Activated CD4-positive, alpha-beta T cell treated with anti-CD3 and anti-CD28 coated beads, Interleukin-2, amount 10 ng/mL, durations not matched to agents 7 days and 5 days (primary cell): ENCODE measurements at places on chromosomes 2 and 18.

DNA sequence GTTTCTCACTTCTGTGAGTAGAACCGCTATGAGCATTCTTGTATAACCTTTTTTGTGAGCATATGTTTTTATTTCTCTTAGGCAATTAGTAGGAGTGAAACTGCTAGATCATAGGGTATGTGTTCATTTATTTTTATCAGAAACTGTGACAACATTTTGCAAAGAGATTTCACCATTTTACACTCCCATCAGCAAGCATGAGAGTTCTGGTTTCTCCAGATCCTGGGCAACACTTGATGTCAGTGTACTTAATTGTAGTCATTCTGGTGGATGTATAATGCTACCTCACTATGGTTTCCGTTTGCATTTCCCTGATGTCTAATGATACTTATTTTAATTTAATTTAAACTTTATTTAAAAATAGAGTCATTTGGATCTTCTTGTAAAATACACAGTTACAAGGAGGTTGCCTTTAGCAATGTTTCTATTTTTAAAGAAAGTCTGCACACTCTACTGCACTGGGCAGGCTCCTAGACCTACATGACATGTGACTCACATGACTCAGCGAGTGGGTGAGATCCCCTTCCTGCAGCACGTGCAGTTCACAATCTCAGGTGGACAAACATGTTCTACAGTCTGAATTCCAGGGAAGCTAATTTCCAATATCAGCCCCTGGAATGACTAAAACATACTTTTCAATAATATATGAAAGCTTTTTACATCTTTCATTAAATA lies 127.0 kb upstream of the BCL2L11 start:
- no peak for DNase-seq

DNA sequence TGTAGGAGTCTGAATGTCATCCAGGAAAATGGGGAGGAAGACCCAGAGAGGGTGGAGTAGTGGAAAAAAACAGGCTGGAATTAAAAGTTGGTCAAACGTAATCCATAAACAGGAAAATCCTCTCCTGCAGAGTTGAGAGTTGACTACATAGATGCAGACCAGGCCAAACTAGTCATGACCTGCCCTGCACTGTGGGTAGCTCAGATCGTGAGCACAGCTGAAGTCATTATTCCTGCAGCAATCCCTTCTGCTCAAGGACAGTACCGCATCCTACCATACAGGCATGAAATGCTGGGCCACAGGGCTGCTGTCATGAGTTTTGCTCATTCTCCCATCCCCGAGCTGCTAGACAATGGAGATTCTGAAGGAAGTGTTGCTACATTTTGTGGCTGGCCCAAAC lies 352.2 kb downstream of the EN1 start:
- DNase-seq: no peak

- DNase-seq: no peak
Observed at GRCh38 chr2:172614932-172615331, 59.0 kb downstream of the PDK1 start.

- DNase-seq: no peak
Observed at GRCh38 chr2:144026753-144027152, 493.2 kb downstream of the ZEB2 start.

- no peak for DNase-seq
Observed at GRCh38 chr18:44065206-44065605, 615.5 kb upstream of the SETBP1 start.

DNA sequence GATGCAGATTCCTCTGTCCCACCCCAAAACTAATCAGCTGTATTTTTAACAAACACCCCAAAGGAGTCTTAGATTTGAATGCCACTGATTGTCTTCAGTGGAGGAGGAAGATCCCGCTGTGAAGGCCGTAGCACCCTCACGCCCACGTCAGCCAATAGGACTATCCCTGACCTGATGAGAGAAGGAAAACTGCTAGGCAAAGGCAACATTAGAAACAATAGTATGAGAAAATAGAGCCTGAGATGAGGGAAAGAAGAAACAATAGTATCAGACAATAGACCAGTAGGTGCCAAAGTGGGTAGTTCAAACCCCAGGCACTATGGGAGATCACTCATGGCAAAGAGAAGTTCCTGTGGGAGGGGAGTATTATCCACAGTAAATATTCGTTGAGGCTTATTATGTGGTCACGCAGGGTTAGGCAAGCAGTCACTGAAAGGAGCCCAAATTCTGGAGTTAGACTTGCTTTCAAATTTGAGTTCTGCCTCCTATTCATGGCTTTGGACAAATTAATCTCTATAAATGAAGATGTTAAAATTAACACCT lies 2.8 kb downstream of the PCBP1 start:
- no peak for DNase-seq

DNA sequence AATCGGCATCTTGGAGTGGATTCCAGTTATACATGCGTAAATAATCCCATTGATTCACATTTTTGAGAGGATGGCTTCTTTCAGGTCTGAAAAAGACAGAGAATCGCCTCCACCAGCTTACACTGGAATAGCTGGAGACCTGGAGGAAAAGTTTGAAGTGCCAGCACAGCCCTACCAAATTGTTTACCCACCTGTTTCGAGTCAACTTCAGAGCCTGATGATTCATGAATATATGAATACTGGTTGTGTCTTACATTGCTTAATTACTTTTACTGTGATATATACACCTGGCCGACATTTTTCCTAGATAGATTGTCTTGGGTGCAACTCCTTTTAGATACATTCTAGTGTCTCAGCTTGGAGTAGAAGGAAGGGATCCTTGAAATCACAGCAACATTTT lies 335 bp upstream of the NCKAP5 start:
- no peak for DNase-seq

DNA sequence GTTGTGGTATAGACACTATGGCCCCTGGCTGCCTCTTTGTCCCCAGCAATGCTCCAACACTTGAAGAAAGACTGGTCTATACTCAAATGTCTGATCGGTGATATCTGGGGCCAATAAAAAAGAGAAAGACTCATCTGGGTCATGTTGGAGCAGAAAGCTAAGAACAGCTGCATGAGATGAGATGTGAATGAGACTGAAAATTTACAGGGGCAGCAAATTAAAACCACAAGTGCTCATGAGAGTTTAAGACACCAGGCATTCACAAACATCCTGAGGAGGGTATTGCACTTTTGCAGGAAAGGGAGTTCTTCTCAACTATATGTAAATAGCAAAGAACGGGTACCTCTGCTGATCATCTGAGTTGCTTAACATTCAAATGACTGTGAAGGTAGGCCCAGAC lies 36.3 kb downstream of the MAIP1 start:
- DNase-seq: no peak

DNA sequence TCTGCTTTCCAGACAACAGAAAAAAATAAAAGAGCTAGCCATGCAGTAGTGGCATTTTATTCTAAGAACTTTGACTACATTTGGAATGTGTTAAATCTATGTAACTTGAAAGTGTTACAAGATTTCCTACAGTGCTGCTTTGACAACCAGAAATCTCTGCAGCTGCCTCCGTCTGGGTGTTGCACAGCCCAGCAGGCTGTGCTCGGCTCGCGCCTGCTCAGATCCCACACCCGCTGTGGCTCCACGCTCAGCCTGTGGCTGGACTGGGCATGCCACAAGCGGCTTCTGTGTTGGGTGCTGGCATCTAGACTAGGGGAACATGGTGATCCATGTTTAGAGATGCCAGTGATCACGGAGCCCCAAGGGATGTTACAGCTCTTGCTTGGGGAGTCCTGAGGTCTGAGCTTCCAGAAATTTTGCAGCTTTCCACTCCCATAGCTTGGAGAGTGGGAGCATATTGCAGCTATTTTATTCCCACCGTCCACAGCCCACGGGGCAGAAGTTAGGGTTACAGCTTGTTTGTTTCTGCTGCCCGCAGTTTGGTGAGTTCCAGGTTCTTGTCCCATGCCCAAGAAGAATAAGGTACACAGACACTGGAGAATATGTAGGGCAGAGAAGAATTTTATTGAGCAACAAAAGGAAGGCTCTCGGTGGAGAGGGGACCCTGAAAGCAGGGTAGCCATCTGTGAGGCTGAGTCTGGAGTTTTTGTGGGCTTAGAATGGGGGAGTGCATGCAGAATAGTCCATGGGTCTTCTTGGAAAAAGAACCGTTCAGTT lies 44.1 kb downstream of the FAM171B start:
- DNase-seq: no peak

GRCh38 chr2:70247364-70248180 lies 856 bp downstream of the TIA1 start:
- no peak for DNase-seq

- DNase-seq: no peak
Observed at GRCh38 chr2:134574611-134575330, 144.0 kb downstream of the TMEM163 start.

DNA sequence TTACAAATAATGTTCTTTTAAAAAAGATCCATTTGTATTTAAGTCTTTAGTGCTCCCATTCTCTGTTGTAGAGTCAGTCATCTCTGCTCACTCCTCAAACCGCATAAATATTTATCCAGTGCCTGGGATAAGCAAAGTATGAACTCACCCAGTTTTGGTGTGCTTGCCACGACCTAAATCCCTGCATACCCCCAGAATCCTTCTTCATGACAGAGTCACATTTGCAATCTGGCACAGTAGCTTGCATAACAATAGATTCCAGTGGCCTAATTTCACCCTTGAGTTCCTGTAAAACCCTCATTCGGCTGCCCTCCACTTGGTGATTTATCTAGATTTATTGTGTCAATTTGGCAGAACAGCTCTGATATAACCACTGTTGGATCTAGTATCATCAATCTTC lies 92.9 kb downstream of the DTNA start:
- no peak for DNase-seq
